Amniotic epithelial cell (primary cell): ENCODE measurements at places on chromosomes 1 and 21.
A peak's percentile ranks its signal among the peaks of the same experiment; 100 is the strongest.

- DNase-seq, result no peak
These were observed 68.6 kb upstream of the ANGPTL1 start for GRCh38 chr1:178939338-178940067.

GRCh38 chr1:1918901-1919303 is at the start of gene TMEM52:
TMEM52 (minus strand) TSS chr1:1919279; CDS start chr1:1919265, 14 bp downstream.
- DNase-seq, result no peak

DNA sequence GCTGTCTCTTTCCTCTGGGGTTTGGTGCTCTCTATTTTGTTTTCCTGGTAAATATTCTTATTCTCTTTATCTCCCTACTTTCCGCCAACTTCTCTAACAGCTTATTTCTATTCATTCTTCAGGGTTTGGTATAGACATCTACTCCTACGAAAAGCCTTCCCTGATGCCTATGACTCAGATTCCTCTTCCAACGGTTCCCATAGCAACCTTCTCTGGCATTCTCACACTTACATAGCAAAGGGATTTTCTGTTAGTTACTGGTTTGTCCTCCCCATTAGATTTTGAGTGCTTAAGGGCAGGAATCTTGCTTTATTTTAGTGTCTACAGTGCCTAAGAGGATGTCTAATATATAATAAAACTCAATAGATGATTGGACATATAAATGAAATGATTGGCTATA is 407.6 kb upstream of the DEPDC1 start:
- DNase-seq, result no peak

- no peak for DNase-seq
These were observed 182.8 kb downstream of the SIPA1L2 start for GRCh38 chr1:232447125-232447524.

DNA sequence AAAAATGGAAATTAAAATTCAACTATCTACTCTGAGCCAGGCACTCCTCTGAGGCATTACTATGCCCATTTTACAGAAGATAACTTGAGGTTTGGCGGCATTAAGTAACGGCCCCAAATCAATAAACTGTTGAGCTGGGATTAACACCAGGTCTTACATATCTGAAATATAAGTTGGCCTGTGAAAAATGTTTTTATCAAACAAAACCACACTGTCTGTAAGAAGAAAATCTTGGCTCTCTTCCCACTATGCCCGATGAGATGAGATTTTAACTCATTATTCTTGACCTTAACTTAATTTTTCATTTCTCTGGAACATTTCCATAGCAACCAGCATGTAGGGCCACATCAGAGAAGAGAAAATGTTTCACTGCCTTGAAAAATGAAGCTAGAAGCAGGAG is 21.8 kb downstream of the RC3H1 start:
- peak; percentile 74 for DNase-seq

- no peak for DNase-seq
These were observed 746 bp upstream of the POFUT2 start for GRCh38 chr21:45288441-45288841.
